ENCODE measurements at places on chromosomes 11 and 22.

GRCh38 chr11:110305169-110306018, 9.0 kb upstream of the RDX start:
- DNase-seq, result no peak

GRCh38 chr22:49182416-49182815, 645.3 kb downstream of the BRD1 start:
- no peak for DNase-seq

DNA sequence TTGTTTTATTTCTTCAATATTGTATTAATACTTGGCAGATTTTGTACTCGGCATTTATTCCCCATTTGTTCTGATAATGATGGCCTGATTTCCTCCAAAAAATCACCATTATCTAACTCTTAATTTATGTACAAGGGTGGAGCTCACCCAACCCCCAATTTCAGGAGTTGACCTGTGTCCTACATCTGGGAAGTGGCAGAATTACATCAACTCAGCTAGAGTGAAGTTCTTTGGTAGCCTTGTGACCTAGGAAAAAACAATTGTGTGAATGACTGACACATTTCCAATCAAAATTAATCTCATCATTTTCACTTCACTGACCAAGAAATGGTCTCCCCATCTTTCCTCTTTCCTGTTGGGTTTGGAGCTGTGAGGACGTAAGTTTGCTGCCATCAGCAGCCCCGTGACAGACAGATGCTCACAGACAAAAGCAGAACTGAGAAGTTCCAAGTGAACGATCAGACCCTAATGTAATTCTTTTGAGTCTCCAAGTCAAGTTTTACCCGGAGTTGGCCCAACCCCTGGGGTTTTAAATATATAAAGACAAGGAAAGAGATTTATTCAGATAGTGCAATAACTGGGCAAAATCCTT, 16.6 kb upstream of the MS4A6E start:
- DNase-seq, result no peak

DNA sequence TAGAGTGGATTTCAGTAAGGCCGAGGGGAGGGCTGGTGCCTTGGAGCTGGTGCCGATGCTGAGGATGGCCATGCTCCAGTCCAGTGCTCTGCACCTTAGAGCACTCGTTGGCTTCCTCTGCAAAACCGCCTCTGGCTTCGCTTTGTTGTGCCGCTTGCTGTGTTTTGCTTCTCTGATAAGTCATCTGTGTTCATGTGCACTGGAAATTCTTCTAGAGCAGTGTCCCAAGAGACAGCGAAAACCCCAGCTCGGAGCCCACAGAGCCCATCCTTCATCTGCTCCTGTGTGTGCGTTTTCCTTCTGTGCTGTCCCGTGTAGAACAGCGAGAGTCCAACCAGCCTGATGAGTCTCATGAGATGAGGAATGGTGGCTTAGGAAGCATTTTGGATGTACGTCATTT, 12.1 kb downstream of the FAM118A start:
- DNase-seq, result no peak

DNA sequence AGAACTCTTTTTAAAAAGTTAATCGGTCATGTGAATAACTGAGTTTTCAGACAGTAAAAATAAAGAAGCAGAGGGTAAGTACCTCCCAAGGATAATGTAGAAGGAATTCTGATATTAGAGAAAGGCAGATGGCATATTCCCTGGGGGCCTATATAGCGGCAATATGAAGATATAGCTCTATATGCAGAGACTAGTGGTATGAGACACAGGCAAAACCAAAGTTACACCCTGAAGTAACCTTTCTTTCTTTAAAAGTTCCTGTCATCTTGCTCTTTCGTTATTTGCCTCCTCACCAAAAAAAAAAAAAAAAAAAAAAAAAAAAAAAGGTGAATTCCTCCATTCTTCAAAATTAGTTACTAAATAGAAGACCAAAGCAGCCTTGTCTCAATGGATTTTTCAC, 76.2 kb upstream of the ARHGAP32 start:
- no peak for DNase-seq
